ENCODE measurements at places on chromosomes 5 and 9. TPM values are rescaled to one million over a fixed set of nuclear protein-coding genes. Genes with fewer than 3 reads are reported as not detected.

GRCh38 chr9:8365029-8365428 lies 565.5 kb upstream of the DMAC1 start:
- no peak for DNase-seq

GRCh38 chr5:127518319-127518621 lies 830 bp downstream of the PRRC1 start:
- DNase-seq, result no peak

DNA sequence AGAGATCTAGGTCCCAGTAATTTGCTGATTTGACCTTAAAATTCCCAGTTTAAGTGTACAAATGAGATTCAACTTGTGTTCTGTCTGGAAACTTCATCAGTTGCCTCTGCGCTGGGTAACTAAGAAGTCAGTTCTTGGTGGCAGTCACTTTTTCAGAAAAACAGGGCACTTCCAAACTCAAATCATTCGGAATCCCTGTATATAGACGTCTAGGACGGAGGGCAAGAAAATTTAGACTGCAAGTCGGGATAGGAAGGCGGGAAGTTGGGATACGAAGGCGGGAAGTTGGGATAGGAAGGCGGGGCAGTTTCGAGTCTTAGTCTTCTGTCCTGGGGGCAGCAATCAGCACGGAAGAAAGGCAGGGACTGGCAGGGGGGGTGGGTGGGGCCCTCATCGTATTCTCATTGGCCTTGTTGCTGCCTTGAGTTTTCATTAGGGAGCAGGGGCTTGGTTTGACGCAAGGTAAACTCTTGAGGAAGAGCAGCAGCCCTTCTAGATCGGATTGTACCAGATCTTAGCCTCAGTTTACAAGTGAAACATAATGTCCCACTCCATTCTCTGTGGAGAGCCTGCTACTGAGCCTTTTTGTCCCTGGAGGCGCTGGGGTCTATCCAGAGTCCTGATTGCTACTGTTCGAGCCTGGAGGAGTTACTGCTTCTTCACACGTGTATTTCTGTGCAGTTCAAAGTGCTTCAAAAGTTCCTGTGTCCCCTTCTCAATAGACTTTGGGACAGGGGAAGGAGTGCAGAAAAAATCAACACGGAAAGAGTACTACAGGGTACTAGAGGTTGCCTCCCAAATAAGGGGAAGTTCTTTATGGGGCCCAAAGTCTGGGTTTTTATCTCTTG lies 2.7 kb upstream of the PURA start:
- DNase-seq, result no peak

- no peak for DNase-seq
These were observed 83.9 kb upstream of the NR5A1 start for GRCh38 chr9:124590889-124591641.

DNA sequence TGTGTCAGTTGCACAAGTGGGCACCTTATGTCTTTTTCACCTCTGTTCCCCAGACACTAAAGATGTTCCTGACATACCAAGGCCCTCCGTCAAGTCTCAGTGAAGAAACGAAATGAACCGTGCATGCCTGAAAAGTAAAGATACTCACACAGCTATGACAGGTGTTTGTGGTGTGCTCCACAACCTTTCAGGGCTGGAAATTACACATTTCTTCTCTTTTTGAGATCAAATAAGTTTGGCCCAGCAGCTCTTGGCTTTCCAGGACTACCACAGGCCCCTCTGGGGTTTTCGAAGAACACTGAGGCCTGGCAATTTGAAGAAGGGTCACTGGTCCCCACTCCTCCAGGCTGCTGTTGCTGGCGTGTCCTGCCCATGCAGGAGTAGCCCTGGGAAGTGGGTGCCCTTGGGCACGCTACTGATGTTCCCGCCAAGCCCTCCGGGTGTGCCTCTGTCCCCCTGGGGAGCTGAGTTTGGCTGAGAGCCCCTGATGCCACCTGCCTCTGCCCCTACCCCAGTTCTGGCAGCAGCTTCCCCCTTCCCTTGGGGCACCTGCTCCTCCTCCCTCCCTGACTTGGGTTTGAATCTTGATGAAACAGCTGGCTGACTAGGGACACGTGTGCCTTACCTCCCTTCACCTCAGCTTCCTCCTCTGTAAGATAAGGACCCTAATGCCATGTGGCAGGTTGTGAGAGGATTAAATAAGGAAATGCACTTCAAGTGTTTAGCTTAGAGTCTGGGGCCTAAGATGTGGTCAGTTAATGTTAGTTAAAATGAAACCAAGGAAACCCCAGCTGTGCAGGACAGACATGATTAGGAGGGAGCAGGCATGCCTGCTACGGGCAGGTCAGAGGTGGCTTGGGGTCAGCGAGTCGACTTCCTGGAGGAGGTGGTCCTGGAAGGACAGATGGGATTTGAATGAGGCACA lies 49.1 kb upstream of the GADD45G start:
- DNase-seq, result peak; percentile 30

GRCh38 chr5:81749561-81750307 lies 1.2 kb downstream of the SSBP2 start:
- peak; percentile 38 for DNase-seq

DNA sequence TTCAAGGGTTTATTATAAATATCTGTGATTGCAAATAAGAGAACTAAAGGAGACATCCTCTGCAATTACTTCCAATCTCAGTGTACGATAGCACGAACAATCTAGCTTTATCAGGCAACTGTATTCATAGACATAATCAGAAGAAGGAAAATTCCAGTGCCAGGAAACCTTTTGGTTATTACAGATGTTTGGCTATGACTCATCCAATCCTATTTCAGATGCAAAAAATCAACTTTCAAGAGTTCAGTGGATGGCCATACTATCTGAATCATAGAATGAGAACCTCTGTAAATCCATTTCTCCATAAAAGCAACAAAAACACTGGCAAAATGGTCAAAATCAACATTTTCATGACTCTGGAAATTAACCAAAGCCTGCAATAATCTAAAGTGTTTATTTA lies 37.9 kb downstream of the GAS1 start:
- no peak for DNase-seq

DNA sequence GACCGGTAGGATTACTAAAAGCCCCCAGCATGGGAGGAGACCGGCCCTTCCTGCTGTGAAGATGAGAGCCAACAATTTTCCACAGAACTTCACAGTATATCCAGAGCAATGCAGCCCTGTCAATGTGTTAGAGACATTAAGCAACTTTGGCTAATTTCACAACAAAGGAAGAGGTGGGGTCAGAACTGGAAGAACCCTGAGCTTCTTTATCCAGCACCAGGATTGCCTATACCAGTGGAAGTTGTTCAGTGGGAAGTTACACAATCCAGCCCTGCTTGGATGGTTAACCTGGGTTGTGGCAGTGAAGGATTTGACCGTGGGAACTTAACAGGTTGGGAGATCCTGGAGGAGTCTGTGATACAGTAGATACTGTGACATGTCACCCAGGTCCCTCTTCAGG lies 197.0 kb downstream of the FBN2 start:
- no peak for DNase-seq

DNA sequence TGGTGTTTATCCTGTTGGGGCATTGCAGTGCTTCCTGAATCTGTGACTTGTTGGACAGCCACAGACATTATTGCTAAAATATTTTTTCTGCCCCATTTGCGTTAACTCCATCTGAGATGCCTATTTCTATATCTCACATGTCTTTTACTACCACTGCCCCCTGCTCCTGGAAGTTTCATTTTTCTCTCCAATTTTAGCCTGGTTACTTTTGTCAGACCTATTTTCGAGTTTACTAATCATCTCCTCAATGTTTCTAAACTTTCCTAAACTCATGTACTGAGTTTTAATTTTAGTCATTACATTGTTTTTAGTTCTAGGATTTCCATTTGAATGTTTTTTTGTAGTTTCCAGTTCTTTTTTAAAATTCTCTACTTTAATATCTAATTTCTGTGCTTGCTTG lies 17.6 kb downstream of the HAPLN1 start:
- DNase-seq, result no peak

COL23A1 gene
- not detected for polyA plus RNA-seq

ZNF474 gene
- not detected for polyA plus RNA-seq

TAF7 gene
- polyA plus RNA-seq, result 151 TPM

PROP1 gene
- polyA plus RNA-seq, result not detected

IL3 gene
- 0.20 TPM for polyA plus RNA-seq

FRMD3 gene
- 1.1 TPM for polyA plus RNA-seq

KLHL9 gene
- polyA plus RNA-seq, result 14.2 TPM

RASEF gene
- polyA plus RNA-seq, result not detected
